ENCODE measurements at places on chromosomes 5 and 9.

- DNase-seq, result no peak
These were observed 145.9 kb downstream of the YIPF5 start for GRCh38 chr5:144024545-144024944.

DNA sequence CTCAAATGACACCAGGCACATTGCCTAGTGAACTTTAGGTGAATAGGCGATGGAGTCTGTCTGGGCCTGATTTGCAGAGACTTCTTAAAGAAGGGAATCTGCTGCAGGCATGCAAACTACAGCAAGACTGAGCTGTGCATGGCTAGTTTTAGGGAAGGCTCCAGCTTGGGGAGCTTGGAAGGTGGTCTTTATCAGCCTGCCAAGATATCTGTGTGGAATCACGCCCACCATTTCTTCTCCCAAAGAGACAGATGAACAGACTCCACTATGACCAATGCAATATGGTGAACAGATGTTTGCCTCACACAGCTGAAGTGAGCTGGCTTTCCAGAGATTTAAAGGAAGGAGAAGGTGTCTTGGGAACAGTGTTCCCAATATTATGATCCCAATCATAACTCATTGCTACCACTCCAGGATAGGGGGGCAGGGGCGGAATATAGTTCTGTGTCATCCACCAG, 129.0 kb upstream of the HMHB1 start:
- no peak for DNase-seq

DNA sequence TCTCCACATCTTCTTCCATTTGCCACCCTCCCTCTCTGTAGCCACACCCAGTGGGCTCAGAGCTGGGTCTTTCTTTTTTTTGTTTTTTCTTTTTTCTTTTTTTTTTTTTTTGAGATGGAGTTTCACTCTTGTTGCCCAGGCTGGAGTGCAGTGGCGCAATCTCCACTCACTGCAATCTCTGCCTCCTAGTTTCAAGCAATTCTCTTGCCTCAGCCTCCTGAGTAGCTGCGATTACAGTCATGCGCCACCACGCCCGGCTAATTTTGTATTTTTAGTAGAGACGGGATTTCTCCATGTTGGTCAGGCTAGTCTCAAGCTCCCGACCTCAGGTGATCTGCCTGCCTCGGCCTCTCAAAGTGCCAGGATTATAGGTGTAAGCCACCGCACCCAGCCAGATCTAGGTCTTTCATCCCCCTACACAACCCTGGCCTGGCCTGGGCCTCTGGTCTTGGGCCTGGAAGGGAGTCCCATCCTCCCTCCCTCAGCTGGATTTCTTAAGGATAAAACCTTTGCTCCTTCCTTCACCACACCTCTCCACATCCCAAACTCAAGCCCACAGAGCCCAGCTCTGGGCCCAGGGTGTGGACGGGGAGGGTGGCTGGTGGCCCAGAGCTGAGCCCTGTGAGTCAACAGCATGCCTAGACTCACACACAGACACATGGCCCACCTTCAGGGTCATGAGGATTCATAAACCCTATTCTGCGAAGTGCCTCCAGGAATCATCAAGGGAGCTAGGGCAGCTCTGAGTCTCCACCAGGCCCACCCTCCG, 18.8 kb upstream of the KCNIP1 start:
- DNase-seq, result no peak

- no peak for DNase-seq
These were observed 3.8 kb upstream of the SQSTM1 start for GRCh38 chr5:179816796-179817469.

- DNase-seq, result no peak
These were observed 66.8 kb upstream of the ABL1 start for GRCh38 chr9:130768265-130768664.

GRCh38 chr5:148998174-148998797, 64.6 kb downstream of the SH3TC2 start:
- no peak for DNase-seq

GRCh38 chr9:110077925-110078324, 130.0 kb downstream of the C9orf152 start:
- no peak for DNase-seq

DNA sequence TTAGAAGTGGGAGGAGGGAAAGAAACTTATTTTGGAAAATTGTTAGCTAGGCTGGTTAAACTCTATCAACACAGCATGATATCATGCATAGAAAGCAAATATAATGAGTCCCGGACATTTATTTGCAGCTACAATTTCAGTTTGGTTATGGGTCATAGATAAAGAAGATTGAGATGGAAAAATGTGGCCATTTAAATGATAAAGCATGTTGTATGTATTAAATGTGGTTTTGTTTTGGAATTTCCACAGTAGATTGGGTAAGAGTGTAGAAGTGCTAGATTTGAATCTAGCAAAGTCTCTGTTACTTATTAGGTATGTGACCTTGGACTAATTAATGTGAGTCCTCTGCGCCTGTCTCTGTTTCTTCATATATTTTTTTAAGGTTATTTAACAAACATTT, 217.4 kb downstream of the KDM4C start:
- DNase-seq, result no peak

DNA sequence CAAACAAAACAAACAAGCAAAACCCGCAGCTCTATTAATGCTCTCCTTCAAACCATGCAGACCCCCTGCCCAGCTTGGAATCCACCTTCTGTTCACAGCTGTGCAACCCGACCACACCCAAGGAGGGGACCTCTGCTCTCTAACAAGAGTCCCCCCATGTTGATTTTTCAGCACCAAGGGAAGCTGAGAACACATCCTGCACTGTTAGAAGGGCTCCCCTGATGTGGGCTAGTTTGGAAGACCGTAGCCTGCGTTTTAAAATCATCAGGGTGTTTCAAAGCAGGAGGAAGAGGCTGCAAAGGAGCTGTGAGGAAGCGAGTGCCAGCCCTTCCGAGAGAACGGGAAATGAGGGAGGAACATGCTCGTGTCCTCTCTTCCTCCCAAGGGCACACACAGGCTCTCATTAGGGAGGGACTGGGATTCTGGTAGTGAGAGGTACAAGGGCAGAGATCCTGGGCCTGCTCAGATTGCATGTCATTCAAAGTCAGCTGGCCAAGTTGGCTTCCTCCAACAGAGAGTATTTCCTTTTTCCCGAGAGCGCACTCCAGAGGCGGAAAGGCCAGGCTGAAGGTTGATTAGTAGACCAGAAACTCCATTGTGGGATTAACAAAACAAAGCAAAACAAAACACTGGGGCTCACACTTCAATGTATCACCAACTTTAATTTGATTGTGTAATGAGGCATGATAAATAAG, 185.9 kb downstream of the SEMA6A start:
- DNase-seq, result no peak

DNA sequence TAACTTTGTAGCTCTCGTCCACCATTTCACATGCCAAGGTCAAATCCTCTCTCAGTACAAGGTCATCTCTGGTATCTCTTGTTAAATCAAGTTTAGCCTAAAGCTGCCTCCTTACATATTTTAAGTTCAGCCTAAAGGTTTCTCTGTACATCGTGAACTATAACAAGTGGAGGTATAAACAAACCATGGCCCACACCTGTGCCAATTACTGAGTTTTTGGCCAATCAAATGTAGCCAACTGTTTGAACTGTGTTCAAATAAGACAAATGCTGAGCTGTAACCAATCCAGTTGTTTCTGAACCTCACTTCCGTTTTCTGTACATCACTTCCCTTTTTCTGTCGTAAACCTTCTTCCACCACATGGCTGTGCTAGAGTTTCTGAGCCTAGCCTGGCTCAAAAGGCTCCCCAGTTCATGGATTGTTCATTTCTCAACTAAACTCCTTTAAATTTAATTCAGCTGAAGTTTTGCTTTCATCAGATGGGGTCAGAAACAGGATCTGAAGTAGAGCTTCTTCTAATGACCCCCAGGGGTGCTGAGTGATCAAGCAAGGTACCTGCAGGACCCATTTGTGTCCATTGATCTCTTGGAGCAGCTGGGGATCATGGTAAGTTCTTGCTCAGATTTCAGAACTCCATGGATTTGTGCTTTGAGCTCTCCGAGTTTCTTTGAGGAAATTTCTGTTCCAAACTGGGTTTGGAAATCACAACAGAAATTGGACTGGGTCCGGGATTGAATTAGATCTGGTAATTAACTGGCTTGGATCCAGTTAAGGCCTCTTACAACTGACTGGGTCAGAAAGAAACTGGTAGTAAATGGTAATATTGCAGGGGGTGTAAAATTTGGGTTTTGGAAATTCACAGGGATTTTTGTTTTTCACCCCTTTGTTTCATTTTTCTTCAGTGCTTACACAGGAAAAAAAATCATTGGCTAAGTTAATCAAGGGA, 11.0 kb upstream of the NANS start:
- DNase-seq, result peak; percentile 29

DNA sequence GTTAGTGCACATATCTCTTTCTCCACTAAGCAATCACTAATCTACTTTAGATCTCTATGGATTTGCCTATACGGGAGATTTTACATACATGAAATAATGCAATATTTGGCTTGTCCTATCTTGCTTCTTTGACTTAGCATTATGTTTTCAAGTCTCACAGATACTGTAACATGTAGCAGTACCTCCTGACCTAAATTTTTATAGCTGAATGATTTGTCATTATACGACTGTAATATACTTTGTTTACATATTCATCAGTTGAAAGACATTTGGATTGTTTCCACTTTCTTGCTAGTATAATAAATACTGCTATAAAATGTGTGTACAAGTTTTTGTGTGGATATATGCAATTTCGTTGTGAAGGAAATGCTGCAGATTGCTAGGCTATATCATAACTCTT, 1520.8 kb upstream of the CDH6 start:
- DNase-seq, result no peak

DNA sequence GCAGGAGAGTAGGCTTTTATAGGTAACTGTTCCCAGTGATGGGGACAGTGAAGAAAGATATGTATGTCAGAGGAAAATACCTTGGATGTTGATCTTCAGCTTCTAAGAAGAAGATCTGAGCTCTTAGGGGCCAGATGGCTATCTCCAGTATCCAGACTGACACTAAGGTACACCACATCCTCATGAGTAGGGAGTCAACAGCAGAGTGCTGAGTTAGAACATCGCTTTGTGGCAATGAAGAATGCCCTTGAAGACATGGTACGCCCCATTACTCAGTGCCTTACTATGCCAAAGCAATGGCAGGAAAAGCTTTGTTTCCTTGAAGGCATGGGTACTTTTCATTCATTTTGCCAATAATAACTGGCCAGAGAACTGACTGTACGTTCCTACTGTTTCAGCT, 263.7 kb downstream of the CEMIP2 start:
- no peak for DNase-seq

DNA sequence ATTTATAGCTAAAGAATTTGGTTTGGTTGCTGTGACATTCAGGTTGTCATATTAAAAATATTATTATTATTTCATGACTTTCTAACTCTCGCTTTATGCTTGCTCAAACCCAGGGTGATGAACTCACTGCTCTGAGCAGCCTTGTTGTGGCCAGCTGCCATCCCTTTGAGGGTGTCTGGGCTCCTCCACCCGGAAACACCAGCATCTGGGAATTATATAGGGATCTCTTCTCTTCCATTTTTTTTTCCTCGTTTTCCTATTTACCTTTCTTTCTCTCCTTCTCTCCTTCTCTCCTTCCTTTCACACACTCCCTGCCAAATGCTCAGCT, 355.8 kb upstream of the SMARCA2 start:
- DNase-seq, result no peak

DNA sequence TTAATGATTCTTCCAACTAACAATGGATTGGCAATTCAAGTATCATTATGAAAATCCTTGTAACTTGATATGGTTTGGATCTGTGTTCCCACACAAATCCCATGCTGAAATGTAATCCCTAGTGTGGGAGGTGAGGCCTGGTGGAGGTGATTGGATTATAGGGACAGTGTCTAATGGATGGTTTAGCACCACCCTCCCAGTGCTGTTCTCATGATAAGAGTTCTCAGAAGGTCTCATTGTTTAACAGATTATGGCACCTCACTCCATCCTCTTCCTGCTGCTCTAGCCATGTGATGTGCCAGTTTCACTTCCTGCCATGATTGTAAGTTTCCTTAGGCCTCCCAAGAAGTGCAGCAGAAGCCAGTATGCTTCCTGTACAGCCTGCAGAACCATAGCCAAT, 1116.2 kb upstream of the EDIL3 start:
- DNase-seq, result no peak

- DNase-seq, result no peak
These were observed 620.2 kb upstream of the DMAC1 start for GRCh38 chr9:8419596-8420275.

GRCh38 chr5:32600054-32600622, 14.8 kb downstream of the SUB1 start:
- DNase-seq, result no peak

GRCh38 chr9:126700903-126701812, 87.4 kb downstream of the LMX1B start:
- no peak for DNase-seq

DNA sequence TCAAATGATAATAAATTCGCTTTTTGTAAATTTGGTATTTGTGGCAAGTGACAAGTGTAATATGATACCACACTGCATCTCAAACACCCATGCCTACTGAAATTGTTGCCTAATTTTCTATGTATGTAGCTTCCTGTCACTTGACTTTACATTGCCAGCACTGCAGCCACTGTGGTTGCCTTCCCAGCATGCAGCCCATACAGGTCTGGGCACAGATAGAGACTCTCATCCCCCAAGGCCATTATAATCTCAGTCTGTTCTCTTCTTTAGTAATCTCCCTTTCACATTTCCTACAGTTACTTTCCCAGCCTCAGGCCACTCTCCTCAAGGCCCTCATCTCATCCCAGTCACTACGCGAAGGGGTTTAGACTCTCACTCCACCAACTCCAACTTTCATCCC, 1200.6 kb downstream of the PTPRD start:
- DNase-seq, result no peak

DNA sequence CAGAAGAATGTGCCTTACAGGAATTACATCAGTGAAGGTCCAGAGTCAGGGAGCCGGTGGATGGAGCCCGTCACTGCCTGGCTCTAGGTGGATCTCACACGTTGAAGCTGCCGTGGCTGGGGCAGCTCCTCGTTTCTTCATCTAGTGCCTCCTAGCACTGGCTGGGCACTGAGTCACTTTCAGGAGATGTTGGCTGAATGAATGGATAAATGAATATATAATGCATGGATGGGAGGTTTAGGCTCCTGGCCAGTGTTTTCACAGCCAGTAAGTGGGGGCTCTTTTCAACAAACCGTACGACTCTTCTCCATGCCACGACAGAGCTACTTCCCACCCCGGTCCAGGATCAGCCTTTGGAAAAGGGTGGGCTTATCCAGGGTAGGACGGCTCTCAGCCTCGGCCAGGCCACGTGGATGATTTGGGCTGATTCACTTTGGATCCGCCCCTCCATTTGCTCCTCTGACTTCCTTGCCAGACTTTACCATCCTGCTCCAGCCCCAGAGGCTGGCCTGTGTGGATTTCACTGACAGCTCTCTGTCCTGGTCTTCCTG, 1.3 kb upstream of the SH3PXD2B start:
- no peak for DNase-seq

- no peak for DNase-seq
These were observed 8.4 kb upstream of the GOLPH3 start for GRCh38 chr5:32182463-32183063.

- no peak for DNase-seq
These were observed 1.6 kb upstream of the SEMA6A start for GRCh38 chr5:116576053-116576713.

DNA sequence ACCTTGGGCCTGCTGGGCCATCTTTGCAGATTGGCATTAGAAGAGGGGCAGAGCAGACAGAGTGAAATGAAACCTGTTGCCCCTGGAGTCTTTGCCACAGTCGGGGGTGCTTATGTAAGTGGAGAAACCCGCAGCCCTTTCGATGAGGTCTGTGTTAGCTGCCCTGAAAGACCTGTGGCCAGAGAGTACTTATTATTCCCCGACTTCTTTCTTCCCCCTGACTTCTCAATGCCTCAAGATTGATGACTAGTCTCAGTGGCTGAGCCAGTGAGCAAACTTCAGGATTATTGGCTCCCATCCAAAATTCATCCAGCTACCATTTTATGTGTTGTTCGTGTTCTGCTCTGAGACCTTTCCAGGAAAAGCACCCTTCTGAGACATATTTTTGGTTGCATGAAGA, 7.6 kb downstream of the NTRK2 start:
- DNase-seq, result no peak
